ENCODE measurements at places on chromosomes 12 and 14.
A peak's percentile ranks its signal among the peaks of the same experiment; 100 is the strongest.

GRCh38 chr12:6644257-6644596 is 3.0 kb downstream of the ACRBP start:
- no peak for DNase-seq

DNA sequence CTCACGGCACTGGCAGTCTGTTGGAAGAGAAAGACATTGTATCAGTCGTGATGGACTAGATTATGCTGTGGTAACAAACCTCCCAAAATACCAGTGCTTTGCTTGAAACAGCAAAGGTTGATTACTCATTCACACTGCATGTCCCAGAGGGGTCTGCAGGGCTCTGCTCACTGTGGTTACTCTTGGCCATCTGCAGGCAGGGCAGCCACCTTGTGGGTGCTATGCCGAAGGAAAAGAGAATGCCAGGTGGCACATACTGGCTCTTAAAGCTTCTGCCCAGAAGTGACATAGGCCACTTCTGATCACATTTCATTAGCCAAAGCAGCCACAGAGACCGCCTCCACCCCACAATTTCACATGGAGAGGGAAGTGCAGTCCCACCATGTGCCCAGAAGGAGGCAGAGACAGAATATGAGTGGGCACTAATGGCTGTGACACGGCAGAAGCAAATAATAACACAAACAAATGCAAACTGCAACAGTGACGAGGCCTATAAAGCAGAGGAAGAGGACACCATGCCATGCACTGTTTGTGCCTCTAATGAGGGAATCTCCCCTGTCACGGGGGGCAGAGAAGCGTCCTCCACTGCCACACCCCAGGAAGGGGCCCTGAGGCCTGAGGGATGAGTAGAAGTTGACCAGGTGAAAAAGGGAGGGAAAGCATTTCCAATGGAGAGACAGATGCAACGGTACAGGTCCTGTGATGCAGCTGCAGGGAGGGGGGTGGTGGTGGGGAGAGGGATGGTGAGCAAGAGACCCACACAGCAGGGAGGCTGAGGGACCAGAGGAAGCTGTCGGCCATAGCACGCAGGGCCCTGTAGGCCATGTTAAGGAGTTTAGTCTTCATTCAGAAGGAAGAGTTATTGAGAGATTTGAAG is 51.7 kb upstream of the KICS2 start:
- DNase-seq = peak; percentile 27

DNA sequence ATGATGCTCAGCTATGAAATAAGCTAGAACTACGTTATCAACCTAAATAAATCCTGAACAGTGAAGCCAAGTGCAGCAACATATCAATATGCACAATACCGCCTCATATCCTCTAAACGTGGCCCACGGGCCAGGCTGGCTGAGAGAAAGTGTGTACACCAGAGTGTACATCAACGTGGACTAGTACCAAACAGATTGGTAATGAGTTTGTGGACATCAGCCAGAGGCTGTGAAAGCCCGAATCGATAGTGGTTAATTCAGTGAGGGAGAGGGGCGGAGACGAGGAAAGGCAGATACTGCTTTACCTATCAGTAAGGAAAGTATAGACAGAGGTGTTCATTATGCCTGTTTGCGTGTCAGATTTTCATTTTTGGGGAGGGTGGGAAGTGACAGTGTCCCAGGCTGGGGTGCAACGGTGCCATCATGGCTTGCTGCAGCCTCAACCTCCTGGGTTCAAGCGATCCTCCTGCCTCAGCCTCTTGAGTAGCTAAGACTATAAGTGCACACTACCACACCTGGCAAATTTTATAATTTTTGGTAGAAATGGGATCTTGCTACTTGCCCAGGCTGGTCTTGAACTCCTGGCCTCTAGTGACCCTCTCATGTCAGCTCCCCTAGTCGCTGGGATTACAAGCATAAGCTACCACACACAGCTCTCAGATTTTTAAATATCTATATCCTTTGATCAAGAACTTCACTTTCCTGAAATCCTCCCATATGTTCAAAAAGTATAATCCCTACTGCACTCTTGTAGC is 50.1 kb downstream of the ANAPC7 start:
- DNase-seq = no peak

GRCh38 chr12:9051158-9051550 is 61.8 kb downstream of the KLRG1 start:
- DNase-seq = no peak

- no peak for DNase-seq
Observed at GRCh38 chr12:948238-948637, 1.3 kb downstream of the RAD52 start.

DNA sequence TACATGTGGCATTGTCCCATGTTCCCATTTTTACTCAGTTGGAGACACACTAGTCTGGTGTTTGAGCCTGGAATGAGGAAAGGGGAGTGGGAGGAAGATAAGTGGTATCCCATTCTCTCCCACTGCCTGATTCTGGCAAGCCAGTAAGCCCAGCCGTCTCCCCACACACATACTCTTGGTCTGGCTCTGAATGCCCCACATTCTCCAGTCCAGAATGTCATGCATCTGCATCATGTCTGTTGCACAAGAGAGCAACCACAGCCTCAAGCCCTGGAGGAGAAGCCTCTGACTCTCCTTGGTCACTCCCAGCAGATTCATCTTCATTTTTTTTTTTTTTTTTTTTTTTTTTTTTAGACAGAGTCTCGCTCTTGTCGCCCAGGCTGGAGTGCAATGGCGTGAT is 48.0 kb downstream of the DRAM1 start:
- DNase-seq = no peak

- no peak for DNase-seq
Observed at GRCh38 chr14:75771595-75771994, 110.5 kb downstream of the TTLL5 start.
